ENCODE measurements at places on chromosomes 3 and 15. TPM values are rescaled to one million over a fixed set of nuclear protein-coding genes. Genes with fewer than 3 reads are reported as not detected.

The CLK3 gene
- total RNA-seq = 62.9 TPM

The CHRNA7 gene
- 7.5 TPM for total RNA-seq

The GOLGA6L22 gene
- total RNA-seq = not detected

The TM4SF18 gene
- 0.62 TPM for total RNA-seq

The BOC gene
- total RNA-seq = 9.6 TPM

The MESP1 gene
- total RNA-seq = not detected

- no peaks in the 10 kb centered on the region for H3K36me3 ChIP-seq
- peaks cover 7% of the 10 kb centered on the region for H3K4me1 ChIP-seq
- H3K27ac ChIP-seq = no peak overlapping the region
Observed at GRCh38 chr15:99734575-99734974, 1.3 kb upstream of the LYSMD4 start.

DNA sequence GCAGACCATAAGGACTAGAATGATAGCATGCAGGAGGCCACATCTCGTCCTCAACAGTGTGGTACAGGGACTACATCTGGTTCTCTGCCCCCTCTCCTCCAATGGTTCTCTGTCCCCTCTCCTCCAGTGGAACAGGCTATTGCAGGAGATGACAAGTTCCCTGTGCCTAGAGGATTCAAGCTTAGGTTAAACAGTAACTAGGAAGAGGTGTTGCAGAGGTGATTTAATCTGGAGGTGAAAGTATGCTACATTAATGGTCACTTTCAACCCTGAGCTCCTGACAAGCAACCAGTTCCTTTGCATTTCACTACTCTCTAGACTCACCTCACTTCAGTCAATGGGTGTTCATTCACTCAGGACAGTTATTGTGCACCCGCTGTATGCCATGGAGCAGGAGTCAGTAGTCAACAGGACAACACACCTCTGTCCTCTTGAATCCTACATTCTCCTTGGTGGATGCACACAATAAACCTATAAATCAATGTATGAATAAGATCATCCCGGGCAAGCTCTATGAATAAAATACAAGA lies 16.0 kb downstream of the SPATA12 start:
- no peak overlapping the region for H3K27ac ChIP-seq
- no peak for DNase-seq
- no peak overlapping the region for H3K4me3 ChIP-seq
- peaks cover 12% of the 10 kb centered on the region for H3K27me3 ChIP-seq
- no peaks in the 10 kb centered on the region for H3K36me3 ChIP-seq

DNA sequence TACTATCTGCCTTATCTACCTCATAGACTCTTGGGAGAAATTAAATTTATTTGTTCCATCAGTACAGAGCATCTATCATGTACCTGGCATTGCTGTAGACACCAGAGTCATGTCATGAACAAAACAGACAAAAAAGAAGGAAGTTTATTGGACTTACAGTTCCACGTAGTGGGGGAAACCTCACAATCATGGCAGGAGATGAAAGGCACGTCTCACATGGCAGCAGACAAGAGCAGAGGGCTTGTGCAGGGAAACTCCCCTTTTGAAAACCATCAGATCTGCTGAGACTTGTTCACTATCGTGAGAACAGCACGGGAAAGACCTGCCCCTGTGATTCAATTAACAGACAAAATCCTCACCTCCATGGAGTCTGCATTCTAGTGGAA lies 25.6 kb upstream of the ACAP2 start:
- no peaks in the 10 kb centered on the region for H3K36me3 ChIP-seq
- no peak overlapping the region for H3K27ac ChIP-seq
- H3K4me3 ChIP-seq = no peak overlapping the region
- no peaks in the 10 kb centered on the region for H3K27me3 ChIP-seq
- H3K4me1 ChIP-seq = no peaks in the 10 kb centered on the region
- DNase-seq = no peak

DNA sequence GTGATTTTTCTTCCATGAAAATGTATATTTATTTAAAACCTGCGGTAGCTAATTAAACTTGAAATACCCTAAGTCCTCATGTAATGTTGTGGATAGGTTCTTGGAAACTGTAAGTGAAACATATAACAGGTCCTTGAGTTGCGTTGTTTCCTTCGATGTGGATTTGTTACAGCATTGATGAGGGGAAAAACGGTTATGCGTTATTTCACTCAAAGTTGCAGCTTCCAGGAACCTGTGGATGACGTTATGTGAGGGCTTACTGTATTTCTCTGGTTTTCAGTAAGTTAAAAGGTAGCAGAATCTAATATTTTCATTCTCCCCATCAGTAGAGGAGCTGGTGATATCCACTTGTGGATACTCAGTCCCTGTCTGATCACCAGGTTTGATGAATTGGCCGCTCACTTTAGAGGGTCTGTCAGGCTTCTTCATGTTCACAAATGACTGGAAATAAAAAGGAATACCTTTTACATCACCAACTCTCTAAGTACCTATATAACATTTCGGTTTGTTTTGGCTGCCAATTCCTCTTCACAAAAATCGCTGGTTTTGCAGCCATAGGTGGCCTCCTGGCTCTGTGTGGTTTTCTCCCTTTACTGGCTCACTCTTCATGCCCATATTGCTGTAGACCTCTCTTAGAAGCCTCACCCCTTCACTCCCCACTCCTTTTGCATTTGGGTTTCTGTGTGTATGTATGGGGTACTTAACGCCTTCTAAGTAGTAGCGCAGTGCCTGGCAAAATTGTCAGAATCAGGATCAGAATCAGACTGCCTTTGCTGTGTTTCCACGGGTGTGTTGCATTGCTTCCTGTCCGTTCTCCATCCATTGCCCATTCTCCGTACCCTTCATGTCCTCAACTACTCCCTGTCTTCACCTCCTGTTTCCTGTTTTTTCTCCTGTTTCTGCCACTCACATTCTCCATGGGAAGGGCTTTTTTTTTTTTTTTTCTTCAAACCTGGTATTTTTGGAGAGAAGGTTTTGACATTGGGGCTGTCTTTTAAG lies 112.6 kb downstream of the FNDC3B start:
- H3K27ac ChIP-seq = peak overlapping the region; percentile 72
- peaks cover 23% of the 10 kb centered on the region for H3K4me1 ChIP-seq
- no peaks in the 10 kb centered on the region for H3K27me3 ChIP-seq
- peaks cover 20% of the 10 kb centered on the region for H3K36me3 ChIP-seq
- DNase-seq = no peak
- H3K4me3 ChIP-seq = no peak overlapping the region

DNA sequence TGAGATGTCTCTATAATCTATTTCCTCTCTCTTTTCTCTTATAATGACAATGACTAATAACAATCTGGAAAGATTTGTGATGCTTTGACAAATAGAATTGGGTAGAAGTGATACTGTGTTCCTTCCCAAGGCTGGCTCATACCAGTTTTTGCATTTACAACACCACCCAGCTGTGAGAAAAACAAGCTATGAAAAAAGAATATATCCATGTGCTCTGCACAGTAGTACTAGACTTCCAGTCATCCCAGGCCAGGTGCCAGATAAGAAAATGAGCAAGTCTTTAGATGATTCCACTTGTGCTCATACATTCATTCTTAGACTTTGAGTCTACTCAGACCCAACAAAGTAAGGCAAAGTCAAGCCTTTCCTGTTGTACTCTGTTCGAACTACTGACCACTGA lies 350.2 kb upstream of the POU1F1 start:
- no peaks in the 10 kb centered on the region for H3K4me1 ChIP-seq

GRCh38 chr3:140288595-140288994 lies 353.6 kb downstream of the CLSTN2 start:
- H3K27ac ChIP-seq = no peak overlapping the region
- H3K4me1 ChIP-seq = peaks cover 5% of the 10 kb centered on the region
- no peaks in the 10 kb centered on the region for H3K36me3 ChIP-seq
- no peak for DNase-seq
- H3K27me3 ChIP-seq = no peaks in the 10 kb centered on the region
- H3K4me3 ChIP-seq = no peak overlapping the region

- H3K4me1 ChIP-seq = no peaks in the 10 kb centered on the region
- H3K36me3 ChIP-seq = no peaks in the 10 kb centered on the region
- H3K27me3 ChIP-seq = no peaks in the 10 kb centered on the region
- peak; percentile 49 for DNase-seq
Observed at GRCh38 chr15:94793641-94794040, 562.3 kb downstream of the MCTP2 start.

DNA sequence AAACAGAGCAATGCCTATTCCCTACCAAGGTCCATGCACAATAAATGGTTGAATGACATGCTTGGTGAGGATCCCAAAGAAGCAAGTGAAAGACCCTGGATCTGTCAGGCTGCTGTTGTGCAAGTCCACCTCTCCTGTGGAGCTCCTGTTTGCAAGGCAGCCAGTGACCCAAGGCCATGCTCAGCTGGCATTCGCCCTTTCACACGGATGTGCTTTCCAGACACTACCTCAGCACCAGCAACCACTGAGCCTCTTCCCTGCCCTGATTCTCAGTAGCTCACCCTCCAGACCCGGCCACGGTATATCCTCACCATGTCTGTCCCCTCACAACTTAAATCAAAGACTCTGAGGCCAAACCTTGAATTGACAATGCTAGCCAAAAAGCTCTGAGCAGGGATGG lies 23.3 kb downstream of the WWTR1 start:
- H3K27ac ChIP-seq = no peak overlapping the region
- H3K4me3 ChIP-seq = no peak overlapping the region
- no peaks in the 10 kb centered on the region for H3K27me3 ChIP-seq
- no peaks in the 10 kb centered on the region for H3K4me1 ChIP-seq
- peaks cover 17% of the 10 kb centered on the region for H3K36me3 ChIP-seq

DNA sequence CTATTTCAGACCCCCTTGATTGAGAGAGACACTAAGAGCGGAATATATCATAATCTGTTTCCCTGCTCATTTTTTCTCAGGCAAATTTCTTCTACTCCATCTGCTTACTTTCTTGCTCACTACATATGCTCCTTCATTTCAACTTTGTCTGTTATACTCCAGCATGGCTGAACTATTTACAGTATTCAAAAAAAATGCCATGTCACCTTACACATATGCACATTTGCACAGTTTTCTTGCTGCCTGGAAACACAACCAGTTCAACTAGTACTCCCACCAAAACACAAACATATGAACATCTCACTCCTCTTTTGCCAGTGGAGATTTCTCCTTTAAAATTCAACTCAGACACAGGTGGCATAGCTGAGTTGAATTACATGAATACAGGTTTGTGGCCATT lies 1142.1 kb upstream of the CADM2 start:
- no peaks in the 10 kb centered on the region for H3K27me3 ChIP-seq
- no peaks in the 10 kb centered on the region for H3K4me1 ChIP-seq
- H3K27ac ChIP-seq = no peak overlapping the region
- DNase-seq = no peak

DNA sequence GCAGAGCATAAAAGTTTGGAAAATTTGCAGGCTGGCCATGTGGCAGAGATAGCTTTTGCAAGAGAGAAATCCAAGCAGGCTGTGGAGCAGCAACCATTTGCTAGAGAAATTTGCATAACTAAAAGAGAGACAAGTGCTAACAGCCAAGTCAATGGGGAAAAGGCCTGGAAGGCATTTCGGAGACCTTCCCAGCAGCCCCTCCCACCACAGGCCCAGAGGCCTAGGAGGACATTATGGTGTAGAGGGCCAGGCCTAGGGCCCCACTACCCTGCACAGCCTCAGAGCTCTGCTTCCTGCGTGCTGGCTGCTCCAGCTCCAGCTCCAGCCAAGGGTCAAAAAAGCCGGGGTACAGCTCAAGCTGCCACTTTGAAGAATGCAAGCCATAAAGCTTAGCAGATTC lies 82.7 kb downstream of the MYO5A start:
- no peak for DNase-seq
- no peaks in the 10 kb centered on the region for H3K36me3 ChIP-seq
- no peak overlapping the region for H3K27ac ChIP-seq
- H3K4me1 ChIP-seq = no peaks in the 10 kb centered on the region
